D341Med (cell line): ENCODE measurements at places on chromosomes 4 and X.

GRCh38 chr4:176380352-176381157 is 60.8 kb downstream of the SPCS3 start:
- no peak for DNase-seq

- DNase-seq, result no peak
These were observed 43.1 kb upstream of the BOD1L1 start for GRCh38 chr4:13670456-13671160.

GRCh38 chr4:180951312-180951711 is 1291.9 kb upstream of the TENM3 start:
- no peak for DNase-seq

DNA sequence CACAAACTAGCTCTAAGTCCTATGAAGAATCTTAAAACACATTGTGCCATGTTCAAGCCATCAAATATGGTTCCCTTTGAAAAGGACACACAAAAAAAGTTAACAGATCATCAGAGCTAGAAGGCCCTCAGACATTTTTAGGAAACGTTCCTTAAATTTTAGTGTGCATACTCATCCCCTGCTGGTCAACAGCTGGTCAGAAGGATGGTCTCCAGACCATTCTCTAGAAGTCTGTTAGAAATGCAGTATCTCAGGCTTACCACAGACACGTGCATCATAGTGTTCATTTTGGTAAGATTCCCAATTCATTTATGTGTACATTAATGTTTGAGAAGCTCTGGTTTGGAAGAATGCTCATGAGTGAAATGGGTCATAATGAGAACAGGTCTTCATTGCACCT is 523.1 kb downstream of the INPP4B start:
- no peak for DNase-seq
